GM12865 (cell line): ENCODE measurements at places on chromosomes 2 and 18.
A peak's percentile ranks its signal among the peaks of the same experiment; 100 is the strongest.

DNA sequence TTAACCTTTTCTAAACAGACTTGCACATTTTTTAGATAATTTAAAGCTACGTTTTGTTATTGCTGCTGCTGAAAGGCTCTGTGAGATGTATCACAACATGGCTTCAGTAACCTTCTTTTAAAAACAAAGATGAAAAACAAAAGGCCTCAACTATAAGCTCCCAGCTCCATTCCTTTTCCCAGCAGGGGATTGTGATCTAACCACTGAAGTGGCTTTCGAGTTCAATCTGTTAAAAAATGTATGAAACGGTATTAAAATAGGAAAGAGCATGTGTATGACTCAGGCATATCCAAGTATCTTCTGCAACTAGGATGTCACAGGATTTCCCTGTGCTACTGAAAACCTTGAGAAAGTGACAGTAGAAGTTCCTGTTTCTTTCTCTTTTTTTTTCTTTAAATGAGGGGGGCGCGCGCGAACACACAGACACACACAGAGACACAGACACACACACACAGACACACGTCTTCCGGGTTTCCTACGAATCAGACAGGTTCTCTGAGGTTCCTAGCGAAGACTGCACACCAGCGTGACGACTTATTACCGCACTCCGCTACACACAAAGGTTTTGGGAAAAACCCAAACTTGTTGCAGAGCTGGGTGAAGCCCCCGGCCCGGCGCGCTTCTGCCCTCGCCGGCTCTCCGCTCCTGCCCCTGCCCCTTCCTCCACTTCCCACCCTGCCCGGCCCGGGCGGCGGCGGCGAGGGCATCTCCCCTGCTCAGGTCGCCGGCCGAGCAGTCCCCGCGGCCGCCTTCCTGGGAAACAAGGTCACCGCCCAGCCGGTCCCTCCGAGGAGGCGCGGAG, 86.8 kb downstream of the RBMS1 start:
- peak; percentile 70 for DNase-seq

- no peak for DNase-seq
Observed at GRCh38 chr18:47975105-47975504, 44.6 kb upstream of the SMAD2 start.

DNA sequence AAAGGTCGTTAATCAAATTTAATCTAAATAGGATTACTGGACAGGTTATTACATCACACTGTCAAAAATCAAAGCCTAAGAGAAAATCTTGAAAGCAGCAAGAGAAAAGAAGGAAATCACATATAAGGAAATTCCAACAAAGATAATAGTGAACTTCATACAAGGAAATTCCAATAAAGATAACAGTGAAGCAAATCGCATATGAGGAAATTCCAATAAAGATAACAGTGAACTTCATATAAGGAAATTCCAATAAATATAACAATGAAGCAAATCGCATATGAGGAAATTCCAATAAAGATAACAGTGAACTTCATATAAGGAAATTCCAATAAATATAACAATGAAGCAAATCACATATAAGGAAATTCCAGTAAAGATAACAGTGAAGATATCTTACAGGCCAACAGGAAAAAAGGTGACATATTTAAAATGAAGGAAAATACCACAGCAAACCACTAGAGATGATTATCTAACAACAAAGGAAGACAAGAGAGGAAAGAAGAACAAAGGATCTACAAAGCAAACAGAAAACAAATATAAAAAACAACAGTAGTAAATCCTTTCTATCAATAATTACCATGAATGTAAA, 787.7 kb downstream of the CCDC85A start:
- DNase-seq = no peak

GRCh38 chr2:37873749-37874330, 51.2 kb upstream of the RMDN2 start:
- DNase-seq = no peak

DNA sequence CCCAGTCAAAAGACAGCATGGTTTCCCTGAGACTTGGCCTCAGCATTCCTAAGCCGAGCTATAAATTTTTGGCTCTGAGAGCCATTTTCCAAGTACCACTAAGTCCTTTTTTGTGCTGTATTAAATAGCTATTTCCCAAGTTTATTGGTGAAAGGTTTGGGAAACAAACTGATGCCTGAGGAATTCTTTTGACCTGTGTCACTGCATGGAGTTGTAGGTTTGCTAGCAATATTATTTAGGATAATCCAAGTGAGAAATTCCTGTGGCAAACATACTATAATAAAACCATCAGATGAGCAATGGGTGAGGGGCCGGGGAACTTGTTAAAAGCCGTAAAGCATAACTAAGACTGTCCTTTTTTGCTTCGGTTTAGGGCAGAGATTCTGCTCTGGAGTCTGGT, 28.4 kb downstream of the ARHGAP28 start:
- no peak for DNase-seq

GRCh38 chr2:30757749-30758148, 49.5 kb downstream of the CAPN13 start:
- DNase-seq = no peak

- DNase-seq = no peak
Observed at GRCh38 chr18:28581521-28582071, 404.7 kb upstream of the CDH2 start.

DNA sequence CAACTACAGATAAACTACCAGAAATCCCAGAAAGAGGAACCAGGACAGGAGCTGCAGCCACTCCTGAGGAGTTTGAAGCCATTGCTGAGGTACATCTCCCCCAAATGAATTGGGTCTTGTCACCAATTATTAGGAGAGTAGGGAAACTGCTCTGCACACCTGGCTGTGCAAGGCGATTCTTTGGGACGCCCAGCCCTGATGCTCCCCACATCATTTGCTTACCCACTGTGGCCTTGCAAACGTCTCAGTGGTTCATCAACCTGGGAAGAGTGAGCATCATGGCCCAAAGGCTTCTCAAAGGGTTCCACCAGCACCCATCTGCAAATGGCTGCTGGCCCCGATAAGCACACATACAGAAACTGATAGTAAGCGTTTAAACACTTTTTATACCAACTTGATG, 21.8 kb upstream of the DCDC2C start:
- no peak for DNase-seq

- DNase-seq = no peak
Observed at GRCh38 chr18:79961527-79962291, 2.7 kb upstream of the HSBP1L1 start.

GRCh38 chr2:164655750-164656149, 34.5 kb upstream of the GRB14 start:
- no peak for DNase-seq

GRCh38 chr2:29047083-29047845, 27.1 kb downstream of the PCARE start:
- DNase-seq = no peak

DNA sequence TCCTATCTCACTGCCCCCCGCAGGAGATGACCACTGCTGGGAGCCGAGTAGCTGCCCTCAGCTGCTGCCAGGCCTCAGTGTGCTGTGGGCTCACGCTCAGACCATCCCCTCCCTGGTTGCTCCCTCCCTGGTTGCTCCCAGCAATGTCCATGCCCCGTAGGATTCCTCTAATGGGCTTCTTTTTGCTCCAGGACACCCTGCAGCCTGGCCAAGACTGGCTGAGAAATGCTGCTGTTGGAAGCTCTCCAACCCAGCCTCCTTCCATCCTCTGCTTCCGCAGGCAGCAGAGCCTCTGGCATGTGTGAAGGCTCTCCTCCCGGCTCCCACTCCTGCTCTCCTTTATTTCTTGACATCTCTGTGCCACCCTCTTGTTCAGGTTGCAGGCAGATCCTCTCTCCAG, 48.6 kb downstream of the SOX11 start:
- DNase-seq = no peak

DNA sequence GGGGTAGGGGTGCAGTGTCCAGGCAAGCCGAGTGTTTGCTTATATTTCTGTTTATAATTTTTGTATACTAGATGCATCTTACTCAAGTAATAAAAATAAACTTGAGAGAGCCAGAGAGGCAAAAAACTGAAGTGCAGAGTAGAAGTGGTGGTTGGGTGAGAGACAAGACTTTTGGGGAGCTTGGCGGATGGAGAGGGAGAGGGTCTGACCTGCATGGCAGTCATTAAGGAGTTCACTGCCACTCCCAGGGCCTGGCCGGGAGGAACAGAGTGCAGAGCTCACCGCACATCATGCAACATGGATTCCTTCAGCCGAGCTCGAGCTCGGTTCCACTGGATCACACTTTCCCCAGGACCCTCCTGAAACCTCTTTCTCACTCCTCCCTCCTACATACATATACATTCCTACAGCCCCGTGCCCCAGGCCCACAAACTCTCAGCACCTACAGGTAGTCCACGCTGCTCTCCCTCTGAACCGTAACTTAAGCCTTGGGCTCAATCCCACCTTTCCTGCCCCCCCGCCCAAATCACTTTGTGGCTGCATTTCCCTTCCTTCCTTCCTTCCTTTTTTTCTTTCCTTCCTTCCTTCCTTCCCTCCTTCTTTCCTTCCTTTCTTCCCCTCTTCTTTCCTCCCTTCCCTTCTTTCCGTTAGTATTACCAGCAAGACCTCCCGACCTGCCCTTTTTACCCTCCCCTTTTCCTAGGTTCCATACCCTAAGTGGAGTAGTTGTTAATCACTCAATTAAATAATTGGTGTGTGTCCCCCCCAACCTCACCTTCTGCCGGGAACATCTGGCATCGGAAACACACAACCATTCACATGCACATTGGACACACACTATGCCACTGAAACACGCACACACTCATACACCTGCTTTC, 37.1 kb upstream of the ATP6V1B1 start:
- DNase-seq = no peak

DNA sequence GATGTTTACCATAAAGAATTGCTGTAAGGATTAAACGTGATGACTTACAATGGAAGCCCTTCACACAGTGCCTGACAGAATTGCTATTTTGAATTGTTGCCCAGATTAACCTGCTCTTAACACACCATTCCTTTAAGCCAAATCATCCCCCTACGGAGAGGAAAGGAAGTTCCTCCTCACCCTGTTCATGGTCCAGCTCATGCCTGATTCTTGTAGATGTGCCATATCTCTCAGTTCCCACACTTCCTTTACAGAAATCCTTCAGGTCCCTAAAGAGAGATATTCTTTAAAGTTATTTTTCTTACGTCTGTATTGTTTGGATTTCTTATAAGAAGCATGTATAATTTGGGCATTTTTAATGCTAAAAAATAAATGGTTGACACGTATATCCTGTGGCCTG, 127.5 kb upstream of the DAPL1 start:
- no peak for DNase-seq

GRCh38 chr2:170324640-170325046, 146.7 kb downstream of the MYO3B start:
- DNase-seq = peak; percentile 56

GRCh38 chr2:96099861-96100798, 16.2 kb downstream of the ADRA2B start:
- DNase-seq = no peak

DNA sequence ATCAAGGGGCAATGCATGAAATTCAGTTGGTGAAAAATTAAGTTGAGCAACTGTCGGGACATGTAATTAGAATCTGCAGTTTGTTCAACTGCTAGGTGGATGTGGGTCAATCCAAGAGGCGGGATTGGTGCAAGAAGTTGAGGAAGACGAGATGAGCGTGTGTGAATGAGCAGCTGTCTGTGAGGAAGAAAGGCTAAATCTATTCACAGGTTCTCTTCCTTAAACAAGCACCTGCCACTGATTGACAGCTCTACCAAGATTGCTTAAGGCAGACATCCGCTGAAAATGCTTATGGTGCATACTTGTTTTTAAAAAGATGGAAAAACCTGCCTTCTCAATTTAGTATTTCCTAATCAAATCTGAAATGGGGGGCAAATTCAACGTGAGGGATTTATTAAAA, 323.4 kb upstream of the THUMPD2 start:
- DNase-seq = no peak

DNA sequence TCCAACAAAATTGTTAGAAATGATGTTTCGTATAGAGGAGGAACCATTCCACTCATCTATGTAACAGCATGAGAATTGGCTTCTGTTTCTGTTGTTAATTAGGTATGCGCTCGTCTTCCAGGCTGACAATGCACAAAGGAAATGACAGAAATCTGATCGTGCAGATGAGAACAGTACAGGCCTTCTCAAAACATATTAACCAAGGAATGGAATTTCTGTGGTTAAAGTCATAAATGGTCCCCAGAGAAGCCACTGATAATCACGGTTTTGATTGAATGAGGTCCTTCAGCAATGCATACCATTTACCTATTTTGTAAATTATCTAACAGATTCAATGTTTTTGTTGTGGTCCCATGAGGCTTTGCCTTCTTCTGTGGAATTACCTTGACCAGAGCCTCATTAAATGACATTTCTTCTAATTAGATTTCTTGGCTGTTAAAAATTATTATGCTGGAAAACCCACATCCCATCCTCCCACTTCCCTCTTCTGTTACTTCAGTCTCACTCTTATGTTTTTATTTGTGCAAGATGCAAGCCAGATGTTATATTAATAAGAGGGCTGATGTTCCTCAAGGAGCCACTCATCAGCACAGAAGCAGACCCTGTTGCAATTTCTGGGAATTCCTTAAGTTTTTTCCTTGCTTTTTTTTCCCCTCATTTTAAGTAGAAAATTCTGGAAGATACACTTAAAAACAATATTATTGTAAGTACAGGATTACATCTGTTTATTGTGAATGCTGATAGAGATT, 395.8 kb downstream of the PID1 start:
- no peak for DNase-seq

GRCh38 chr2:136131484-136131960, 13.6 kb upstream of the CXCR4 start:
- DNase-seq = peak; percentile 37

DNA sequence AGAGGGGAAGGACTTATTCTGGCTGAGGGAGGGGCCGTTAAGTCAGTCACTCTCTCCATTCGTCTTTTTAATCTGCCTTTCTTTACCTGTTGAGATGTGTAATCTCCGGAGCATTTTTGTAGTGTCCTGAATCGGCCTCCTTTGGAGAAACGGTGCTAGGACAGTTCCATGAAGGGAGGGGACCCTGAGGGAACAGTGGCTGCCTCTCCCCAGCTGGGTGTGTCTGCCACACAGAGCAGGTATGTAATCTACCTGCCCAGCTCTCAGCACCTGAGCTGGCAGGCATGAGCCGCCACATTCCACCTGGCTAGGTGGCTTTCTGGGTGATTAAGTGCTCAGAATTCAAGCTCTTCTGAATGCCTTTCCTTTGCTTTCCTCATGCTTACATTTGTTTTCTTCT, 131.2 kb downstream of the WDSUB1 start:
- DNase-seq = no peak

- no peak for DNase-seq
Observed at GRCh38 chr2:8889978-8890377, 52.6 kb upstream of the KIDINS220 start.

- DNase-seq = no peak
Observed at GRCh38 chr2:189210250-189211087, 30.9 kb upstream of the COL5A2 start.

DNA sequence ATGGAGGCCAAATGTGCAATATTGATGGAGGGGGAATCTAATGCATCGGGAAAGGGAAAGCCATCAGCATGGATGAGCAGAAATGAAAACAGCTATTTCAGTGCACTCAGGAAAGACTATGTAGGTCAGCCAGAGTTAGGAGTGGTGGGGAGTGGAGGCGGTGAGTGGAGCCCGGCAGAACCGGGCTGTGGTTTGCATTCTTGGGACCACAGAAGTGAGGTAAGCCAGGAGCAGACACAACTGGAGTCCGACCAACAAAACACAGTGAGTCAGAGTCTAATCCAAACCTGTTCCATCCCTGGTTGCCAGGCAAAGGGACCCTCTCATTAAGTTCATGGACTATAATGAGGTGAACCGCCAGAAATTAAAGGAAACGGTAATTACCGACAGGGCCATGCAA, 61.1 kb upstream of the RAB12 start:
- DNase-seq = no peak

- DNase-seq = no peak
Observed at GRCh38 chr2:20972792-20973565, 70.9 kb downstream of the APOB start.
